WTC11 (cell line): ENCODE measurements at places on chromosomes 6 and 20.

DNA sequence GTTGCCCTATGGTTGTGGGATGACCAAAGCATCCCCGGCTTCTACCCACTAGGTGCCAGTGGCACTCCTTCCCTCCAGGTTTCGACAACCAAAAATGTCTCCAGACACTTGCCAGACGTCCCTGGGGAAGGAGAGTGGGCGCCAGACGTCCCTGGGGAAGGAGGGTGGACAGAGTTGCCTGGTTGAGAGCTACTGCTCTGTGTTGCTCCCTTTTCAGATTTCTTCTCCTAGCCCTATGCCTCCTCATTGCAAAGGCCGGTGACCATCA lies 13.1 kb downstream of the LRRC73 start:
- no peak for DNase-seq

DNA sequence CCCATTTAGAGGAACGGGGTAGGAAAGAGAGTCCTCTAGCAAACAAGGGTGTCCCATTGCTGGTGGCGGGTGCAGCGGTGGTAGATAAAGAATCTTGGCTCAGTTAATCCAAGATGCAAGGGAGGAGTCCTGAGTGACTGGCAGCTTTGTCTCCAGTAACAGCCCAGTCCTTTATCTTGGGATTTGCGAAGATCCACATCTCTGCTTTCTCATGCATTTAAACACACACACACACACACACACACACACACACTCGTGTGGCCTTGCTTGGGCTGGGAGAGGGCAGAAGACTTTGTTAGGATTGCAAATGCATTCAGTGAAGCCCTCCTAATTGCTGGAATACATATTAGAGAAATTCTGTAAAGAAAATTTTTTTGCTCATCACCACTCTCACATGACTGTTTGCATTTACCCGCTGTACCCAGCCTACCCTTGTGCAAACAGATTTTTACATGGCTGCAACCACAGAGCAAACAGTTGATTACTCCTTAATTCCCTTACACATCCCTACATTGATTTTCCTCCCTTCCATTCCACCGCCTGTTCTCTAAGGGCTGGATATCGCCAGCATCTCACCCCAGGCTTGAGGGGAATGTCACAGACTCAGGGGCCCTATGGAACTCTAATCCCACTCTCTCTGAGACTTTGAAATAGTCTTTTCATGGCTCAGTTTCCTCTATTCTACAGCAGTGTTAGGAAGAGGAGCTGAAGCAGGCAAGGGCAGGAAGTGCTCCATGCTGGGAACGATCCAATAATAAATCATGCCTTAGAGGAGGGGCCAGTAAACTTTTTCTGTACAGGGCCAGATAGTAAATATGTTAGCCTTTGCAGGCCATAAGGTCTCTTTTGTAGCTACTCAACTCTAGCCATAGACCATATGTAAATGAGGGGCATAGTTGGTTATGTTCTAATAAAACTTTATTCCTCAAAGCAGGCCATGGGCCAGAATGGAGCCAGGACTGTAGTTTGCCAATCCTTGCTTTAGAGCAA lies 3.5 kb downstream of the C6orf132 start:
- DNase-seq: no peak

- DNase-seq: no peak
Observed at GRCh38 chr20:419556-420165, 11.6 kb downstream of the RBCK1 start.

GRCh38 chr6:44177691-44178423 lies 19.2 kb downstream of the CAPN11 start:
- DNase-seq: no peak

DNA sequence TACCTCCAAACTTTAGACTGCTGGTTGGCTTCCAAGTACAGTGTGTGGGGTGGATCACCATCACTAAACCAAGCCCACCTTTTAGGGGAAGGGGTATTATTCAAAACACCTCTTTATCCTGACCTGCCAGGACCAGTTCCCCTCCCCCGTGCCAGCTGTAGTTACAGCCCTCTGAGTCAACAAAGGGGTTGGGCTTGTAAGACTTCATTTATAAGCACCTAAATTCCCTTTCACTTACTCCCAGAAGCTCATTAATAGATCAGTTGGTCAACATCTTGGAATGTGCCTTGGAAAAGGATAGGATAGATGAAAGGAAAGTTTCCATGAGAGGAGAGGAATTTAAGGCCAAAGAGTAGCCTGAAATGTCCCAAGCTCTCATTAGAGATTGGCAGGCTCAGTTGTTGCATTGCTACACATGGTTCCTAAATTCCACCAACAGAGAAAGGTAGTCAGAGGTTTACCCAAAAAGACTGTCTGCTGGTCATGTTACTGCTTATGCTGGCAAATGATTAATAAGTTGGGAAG lies 59.2 kb downstream of the TNFAIP3 start:
- peak; percentile 56 for DNase-seq

- DNase-seq: no peak
Observed at GRCh38 chr6:52871621-52872020, 31.0 kb upstream of the GSTA5 start.

GRCh38 chr6:24492475-24492874 lies 2.3 kb upstream of the ALDH5A1 start:
- DNase-seq: peak; percentile 58

DNA sequence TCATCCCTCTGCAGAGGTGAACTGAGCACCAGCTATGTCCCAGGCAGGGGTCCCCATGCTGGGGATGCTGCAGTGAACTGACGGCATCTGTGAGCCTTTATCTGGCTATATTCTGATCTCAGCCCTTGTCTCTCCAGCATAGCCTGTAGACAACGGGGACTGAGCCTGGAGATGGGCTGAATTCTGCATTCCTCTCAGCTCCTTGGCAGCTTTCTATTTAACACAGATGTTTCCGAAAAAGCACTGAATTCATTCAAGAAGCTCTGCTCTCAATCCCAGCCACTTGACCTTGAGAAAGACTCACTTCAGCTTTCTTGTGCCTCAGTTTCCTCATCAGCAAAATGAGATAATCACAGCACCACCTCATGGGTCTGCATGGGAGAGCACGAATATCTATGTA lies 204.4 kb upstream of the PMEPA1 start:
- no peak for DNase-seq

DNA sequence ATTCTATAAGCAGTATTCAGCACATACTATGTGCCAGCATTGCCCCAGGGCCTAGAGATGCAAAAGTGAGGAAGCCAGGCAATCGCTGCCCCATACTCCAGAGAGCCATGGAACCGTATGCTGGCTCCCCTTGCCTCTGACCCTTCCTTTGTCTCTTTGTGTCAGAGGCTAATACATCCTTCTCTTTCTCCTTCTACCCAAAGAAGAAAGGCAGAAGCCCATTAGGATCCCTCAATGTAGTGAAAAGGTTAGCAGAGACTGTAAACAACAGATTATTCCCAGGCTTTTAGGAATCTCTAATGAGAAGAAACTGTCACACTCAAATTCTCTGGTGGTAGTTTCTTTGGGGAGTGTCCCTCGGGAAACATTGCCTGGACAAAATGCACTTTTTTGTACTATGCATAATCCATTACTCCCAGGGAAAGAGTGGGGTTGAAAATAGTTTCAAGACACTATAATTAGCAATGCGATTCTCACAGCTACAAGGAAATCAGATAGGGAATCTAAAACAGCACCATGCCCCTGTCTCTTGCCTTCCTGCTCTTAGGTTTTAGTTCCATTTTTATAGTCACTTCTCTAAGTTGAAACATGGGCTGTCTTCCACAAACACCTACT lies 325.2 kb upstream of the CNR1 start:
- no peak for DNase-seq

GRCh38 chr6:11791354-11792107 lies 12.9 kb upstream of the ADTRP start:
- no peak for DNase-seq

DNA sequence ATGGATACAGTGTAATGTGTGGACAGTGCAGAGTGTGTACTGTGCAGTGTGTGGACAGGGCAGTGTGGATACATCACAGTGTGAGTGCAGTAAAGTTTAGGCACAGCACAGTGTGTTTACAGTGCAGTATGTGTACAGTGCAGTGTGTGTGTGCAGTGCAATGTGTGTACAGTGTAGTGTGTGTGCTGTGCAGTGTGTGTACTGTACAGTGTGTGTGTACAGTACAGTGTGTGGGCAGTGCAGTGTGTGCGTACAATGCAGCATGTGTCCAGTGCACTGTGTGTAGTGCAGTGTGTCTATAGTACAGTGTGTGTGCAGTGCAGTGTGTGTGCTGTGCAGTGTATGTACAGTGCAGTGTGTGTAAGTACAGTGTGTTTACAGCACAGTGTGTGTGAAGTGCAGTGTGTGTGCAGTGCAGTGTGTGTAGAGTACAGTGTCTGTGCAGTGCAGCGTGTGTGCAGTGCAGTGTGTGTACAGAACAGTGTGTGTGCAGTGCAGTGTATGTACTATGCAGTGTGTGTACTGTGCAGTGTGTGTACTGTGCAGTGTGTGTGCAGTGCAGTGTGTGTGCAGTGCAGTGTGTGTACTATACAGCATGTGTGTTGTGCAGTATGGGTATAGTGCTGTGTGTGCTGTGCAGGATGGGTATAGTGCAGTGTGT lies 385.2 kb downstream of the KIF16B start:
- DNase-seq: no peak

- DNase-seq: no peak
Observed at GRCh38 chr20:61976644-61977418, 88.8 kb downstream of the TAF4 start.

GRCh38 chr6:169915769-169916550 lies 164.5 kb downstream of the ERMARD start:
- DNase-seq: no peak

DNA sequence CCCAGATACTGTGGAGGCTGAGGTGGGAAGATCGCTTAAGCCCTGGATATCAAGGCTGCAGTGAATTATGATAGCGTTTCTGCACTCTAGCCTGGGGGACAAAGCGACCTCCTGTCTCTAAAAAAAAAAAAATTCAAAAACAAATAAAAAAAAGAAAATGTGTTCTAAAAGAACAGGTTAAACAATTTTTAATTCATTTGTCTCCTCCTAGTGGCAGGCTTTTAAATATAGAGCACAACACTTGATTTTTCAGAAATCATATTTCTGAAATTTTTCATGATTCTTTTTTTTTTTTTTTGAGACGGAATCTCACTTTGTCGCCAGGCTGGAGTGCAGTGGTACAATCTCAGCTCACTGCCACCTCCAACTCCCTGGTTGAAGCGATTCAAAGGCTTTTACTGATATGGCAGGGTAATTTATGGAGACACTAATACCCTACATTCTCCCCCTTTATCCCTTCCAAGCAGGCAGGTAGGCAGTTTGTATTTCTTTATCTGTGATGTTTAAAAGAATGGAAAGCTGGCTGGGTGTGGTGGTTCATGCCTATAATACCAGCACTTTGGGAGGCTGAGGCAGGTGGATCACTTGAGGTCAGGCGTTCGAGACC lies 8.7 kb upstream of the GTF3C6 start:
- DNase-seq: no peak

DNA sequence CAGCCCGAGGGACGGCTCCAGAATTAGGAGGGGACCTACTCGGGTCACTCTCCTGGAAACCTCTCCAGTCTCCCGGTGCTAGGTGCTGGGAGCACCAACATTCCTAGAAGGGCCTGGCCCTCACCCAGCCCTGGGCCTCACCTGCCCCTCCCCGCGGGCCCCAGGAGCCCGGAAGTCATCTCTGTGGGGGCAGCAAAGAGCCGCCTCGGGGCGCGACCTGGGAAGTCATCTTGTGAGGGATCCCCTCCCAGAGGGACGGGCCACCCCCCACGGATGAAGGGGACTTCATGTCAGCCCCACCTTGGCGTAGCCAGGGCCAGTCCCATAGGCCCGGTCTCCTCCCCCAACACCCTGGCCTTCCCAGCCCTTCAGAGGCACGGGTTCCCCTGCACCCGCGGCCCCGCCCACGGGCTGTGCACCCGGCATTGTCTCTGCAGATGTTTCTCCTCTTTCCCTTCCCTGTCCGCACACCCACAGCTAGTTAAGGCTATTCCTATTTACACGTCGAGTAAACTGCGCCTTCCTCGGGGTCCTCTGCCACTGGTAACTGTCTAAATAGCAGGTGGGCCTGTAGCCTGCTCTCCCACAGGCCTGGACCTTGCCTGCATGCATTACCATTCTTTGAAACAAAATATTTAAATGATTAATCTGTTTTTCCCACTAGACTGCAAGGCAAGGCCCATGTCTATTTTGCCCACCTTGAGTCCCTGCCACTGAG lies 896 bp upstream of the RNASET2 start:
- peak; percentile 21 for DNase-seq

- DNase-seq: no peak
Observed at GRCh38 chr6:157999168-158000051, 17.7 kb downstream of the SYNJ2 start.

DNA sequence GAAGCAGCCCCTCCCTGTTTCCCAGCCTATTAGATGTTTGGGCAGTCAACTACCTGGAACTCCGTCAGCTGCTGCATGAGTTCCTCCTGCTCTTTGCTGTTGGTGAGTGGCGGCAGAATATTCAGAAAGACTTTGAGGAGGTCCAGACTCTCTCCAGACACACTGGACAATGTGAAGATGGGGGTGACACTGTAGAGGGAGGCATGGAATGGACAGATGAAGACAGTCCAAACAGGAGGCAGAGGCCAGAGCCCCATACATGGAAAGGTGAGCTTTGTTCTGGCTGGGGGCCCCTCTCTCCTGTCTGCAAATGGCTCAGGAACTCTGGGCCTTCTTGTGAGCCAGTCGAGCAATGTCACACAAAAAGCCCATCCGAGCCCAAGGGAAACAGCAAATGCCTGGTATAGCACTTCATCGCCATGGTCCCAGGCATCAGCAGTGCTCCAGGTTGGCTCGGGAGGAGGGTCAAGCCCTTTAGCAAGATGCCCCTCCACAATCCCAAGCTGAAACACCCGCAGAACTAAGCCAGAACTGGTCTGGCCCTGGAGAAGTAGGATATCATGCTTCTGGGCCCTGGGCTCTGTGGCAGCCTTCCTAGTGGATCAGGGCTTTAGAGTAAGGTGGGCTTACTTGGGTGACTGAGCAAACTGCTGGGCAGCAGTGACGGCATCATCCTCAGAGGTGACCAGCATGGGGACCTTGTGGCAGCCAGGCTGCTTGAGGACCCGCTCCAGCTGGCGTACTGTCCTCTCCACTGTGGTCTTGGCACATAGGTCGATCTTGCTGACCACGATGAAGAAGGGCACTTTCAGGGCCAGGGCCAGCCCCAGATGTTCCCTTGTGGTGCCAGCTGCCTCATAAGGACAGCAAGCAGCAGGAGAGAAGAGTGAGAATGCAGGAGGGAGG lies 4.9 kb downstream of the GTPBP2 start:
- DNase-seq: no peak

DNA sequence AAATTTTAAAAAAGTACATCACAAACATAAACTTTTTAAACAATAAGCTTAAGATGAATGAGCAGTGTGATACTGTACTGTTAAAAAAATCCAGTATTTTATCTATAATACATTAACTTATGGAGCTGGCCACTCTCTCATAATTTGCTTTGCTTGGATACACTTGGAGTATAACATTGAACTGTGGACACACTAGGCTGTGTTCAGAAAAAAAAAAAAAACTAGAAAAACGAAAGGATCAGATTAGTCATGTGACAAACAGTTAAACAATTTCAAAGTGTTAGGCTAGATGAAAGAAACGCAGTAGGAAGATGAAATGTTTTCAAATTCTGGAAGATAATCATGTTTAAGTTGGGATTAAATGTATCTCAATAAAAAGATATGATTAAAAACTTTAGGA lies 220.0 kb downstream of the GRIK2 start:
- DNase-seq: no peak
